ENCODE measurements at places on chromosomes 3 and 15.

GRCh38 chr3:60146121-60146520 is 1096.3 kb upstream of the CFAP20DC start:
- no peak for DNase-seq

- DNase-seq, result no peak
These were observed 175.6 kb downstream of the IL5RA start for GRCh38 chr3:2934541-2934940.

- no peak for DNase-seq
These were observed 1123.5 kb downstream of the ROBO2 start for GRCh38 chr3:78163379-78163778.

DNA sequence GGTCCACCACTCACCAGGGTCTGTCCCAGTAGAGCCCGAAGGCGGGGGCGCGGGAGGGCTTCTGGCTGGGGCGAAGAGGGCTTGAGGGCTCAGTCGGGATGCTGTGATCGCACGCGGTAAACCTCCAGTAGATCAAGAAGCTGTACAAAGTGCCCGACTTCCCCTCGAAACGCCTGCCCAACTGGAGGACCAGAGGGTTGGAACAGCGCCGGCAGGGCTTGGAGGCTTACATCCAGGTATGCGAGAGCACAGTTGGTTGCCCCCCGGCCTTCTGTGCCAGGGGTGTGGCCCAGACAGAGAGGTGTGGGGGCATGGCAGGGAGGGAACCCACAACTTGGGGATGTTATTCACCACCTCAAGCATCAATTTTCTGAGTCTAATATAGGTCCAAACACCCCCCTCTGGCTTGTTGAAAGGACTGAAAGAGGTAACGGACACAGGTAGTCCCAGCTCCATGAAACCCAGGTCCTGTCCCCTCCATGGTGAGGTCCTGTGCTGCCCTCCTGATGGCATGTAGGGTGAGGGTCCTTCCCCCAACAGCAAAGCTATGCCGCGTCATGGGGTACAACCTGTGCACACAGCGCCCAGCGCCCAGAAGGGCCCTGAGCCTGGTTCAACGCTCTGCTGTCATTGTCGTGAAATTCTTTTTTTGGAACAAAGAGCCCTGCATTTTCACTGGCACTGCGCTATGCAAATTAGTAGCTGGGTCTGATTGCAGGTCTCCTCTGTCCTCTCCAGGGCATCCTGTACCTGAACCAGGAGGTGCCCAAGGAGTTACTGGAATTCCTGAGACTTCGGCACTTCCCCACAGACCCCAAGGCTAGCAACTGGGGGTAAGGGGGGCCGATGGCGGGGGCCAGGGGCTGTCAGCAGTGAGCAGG is 1.2 kb downstream of the SNX22 start:
- DNase-seq, result no peak

All from CD4-positive, alpha-beta T cell treated with Interleukin-12 subunit alpha and Interleukin-12 subunit beta, for 1 hour (primary cell).